ENCODE measurements at places on chromosomes 16 and 17. TPM values are rescaled to one million over a fixed set of nuclear protein-coding genes. Genes with fewer than 3 reads are reported as not detected.

DNA sequence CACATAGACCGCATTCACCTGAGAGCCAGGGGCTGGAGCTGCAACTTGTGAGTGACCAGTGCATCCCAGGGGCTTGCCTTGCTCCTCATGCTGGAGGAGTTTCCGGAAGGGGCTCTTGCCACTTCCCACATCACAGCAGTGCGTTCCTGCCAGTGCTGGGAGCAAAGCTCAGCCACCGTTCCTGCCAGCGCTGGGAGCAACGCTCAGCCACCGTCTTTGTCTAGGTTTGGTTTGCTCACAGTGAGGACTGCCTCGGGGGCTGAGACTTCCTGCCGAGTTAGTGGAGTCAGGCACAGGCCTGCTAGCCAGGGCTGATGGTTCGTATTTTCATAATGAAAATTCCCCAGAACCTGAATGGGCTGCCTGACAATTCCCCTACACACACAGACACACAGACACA, 5.4 kb upstream of the CHRNE start:
- DNase-seq = peak; percentile 85

GRCh38 chr17:58911741-58912343, 156.2 kb downstream of the PPM1E start:
- DNase-seq = no peak

DNA sequence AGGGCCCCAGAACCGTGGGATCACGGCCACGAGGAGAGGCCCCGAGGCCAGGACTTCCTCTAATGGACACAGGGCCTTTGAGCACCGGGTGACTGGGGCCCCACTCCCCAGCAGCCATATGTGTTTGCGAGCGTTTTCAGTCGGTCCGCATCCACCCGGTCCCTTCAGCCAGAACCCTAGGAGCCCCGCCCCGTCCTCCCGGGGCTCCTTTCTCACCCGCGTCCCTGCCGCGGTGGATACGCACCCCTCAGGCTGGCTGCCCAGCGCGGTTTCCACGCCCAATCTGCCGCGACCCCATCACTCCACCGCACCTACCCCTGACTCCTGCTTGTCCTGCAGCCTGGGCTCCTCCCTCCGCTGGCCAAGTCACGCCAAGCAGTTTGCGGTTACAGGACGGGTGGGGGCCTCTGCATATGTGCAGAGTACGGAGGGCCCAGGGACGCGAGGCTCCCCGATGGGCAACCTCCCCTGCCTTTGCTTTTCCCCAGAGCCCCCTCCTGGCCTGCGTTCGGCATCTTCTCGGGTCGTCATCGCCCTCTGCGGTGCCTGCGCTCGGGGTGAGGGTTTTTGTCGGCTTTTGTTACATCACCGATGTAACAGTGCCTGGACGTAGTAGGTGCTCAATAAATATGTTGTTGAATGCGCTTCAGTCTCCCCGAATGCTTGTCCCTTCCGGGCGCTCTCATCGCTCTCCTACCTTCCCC, 1.0 kb upstream of the TTYH2 start:
- DNase-seq = peak; percentile 88

- peak; percentile 72 for DNase-seq
Observed at GRCh38 chr17:10843811-10844210, 5.9 kb upstream of the PIRT start.

GRCh38 chr17:74697515-74697914, 15.2 kb downstream of the CD300LF start:
- DNase-seq = no peak

- DNase-seq = peak; percentile 57
Observed at GRCh38 chr16:78298986-78299385, 199.5 kb downstream of the WWOX start.

DNA sequence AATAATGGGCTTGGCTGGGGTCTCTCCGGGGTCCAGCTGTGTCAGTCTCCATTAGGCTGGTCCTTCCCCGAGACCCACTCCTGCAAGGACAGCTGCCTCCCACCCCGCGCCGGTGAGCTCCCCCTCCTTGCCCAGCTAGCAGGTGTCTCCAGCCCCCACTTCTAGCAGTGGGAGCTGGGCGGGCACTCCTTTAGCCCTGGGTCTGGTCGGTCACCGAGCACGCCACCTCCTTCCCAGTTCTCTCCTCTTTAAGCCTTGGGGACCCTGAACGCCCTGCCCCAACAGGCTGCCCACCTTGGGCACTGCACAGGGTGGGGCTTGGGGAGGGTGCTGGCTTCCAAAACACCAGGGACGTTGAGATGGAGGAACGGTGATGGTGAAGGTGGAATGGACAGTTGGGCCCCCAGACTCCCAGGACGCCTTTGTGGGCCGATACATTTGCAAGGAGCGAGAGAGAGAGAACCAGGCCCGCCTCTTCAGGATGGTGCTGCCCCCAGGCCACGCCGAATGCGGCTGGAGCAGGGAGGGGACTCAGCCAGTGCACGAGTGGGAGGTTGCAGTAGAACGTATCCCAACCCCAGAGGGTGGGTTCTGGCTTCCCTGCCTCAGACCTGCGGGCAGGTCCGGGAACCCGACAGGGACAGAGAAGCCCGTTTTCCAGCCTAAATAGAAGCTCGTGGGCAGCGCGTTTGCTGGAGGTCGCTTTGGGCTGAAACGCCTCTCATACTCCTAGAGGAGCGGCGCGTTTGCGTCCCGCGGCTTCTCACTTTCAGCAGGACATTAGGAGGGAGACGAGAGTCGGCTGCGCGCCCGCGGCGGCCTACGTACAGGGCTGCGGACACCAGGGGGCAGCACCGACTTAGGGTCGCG, 10.7 kb downstream of the TBX2 start:
- peak; percentile 98 for DNase-seq

The CES5A gene
- not detected for total RNA-seq

- DNase-seq = no peak
Observed at GRCh38 chr17:47660064-47660492, 10.4 kb downstream of the KPNB1 start.

The P2RX5 gene
- total RNA-seq = 0.46 TPM

DNA sequence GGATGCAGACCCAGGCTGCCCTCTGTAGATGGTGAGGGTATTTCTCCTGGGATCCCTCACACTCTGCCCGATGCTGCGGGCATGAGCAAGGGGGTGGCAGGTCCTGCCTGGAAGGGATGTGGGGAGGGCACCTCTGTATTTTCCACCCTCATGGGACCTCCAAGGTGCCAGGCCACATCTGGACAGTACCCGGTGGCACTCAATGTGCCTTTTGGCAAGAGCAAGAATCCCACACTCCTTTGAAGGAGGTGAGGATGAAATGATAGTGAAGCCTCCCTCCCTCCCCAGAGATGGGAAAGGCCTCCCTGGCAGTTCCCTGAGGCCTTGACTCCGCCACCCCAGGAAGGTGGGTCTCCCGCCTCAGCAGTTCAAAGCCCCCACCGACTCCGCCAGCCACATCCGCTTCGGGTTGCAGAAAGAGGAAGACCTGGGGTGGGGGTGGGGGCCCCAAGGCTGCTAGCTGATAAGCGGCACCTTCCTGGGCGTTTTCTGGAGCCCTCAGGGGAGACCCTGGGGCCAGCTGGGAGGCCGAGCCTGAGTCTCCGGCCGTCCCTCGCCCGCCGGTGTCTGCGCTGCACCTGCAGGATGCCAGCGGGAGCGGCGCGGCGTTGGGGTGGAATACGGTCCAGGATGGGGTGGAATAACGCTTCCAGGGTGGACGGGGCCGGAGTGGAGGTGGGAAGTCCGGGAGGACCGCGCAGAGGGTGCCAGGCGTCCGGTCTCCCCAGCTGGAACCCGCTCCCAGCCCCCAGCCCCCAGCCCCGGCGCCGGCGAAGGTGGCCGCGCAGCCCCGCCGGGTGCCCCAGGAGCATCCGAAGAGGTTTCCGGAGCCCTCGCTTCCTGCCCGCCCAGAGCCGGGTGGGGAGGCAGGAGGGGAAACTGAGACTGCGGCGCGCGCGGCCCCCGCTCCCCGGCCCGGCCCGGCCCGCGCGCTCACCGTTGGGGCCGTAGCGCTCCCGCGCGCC, 718 bp downstream of the ATP2A3 start:
- peak; percentile 77 for DNase-seq

- no peak for DNase-seq
Observed at GRCh38 chr17:64573214-64573613, 66.4 kb downstream of the CEP95 start.

GRCh38 chr17:78163881-78164747, 4.3 kb upstream of the SYNGR2 start:
- DNase-seq = peak; percentile 56

DNA sequence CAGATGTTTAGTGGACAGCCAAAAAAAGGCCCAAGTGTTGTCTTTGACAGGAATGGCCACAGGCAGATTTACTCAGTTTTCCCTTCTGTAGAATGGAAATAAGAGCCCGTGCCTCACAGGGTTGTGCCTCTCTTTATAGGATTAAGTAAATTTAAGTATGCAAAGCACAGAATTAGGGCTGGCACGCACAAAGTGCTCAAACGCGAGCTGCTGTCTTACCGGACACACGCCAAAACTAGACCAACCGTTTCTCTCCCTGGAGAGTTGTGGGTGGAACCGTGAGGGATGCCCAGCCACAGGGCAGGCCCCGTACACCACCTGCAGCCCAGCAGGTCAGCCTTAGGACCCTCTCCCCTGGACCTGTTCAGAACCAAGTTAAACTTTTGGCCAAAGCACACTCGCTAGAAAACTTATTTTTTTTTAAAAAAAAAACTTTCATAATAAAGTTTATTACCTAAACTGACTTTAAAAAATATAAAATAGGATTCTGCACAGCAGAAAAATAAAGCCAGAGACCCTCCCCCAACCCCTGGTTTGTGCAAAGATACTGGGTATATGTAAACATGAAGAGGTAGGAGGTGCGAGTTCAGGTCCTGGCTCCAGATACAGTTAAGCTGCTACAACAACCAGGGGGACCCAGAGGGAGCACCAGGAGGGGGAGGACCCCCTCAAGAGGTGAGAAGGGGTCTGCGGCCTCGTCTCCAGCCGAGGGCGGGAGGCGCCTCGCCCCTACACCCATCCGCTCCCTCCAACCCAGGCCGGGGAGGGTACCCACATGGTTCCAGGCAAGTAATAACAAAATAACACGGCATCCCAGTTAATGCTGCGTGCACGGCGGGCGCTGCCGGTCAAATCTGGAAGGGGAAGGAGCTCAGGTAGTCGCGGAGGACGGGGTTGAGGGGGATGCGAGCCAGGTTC, 1.8 kb downstream of the SOCS1 start:
- DNase-seq = peak; percentile 63

DNA sequence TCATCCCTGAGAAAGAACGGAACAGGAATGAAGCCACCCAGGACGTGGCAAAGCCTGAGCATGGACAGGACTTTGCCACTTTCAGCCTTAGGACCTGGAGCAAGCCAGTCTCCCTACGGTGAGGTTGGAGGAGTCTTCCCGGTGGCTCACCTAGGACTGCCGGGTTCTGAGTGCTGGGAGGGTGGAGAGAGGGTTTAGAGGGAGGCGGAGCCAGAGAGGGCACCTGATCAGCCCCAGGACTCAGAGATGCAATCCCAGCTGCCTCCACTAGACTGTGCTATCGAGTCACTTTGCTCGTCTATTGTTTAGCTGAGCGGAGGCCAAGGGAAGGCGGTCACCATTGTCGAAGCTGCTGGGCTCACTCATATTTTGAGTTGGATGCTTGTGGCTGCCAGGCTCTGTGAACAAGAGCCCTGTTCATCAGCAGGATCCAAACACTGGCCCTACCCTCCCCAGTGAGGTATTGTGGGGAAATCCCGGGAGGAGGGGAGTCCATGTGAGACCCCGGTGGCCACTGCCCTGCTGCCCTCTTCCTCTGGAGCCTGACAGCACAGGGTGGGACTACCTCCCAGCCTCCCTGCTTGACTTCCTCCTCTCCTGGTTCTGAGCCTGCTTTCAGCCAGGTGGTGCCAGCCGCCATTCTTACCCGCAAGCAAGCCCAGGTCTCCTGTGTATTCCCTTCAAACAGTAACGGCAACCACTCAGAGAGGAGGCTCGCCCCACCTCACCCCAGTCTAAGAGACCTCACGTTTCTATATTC, 7.0 kb downstream of the KRT14 start:
- DNase-seq = peak; percentile 100

DNA sequence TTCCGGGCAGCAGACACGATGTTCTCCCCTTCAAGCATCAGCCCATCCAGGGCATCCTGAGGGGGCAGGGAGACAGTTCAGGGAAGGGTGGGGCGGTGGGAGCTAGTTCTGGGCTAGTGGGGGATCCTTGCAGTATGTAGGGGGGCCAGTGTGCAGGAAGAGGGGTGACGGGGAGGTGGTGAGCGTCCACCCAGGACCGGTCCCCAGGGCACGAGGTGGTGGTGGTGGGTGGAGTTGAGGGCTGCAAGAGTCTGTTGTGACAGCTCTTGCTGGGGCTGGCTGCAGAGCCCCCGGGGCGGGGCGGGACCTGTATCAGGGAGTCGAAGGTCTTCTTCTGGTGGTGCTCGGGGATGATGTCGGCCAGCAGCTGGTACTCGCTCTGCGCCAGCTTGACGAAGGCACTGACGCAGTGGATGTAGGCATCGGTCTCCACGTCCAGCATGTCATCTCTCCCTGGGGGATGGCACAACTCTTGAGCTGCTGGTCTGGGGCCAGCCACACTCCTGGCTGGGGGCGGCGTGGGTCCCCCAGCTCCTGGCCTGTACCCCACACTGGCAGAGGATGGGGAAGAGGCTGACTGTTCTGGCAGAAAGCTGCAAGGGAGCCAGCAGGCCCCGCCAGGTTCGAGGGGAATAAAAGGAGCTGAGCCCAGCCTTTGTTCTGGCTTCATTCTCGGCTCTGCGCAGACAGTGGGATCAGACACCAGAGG, 10.0 kb downstream of the ZACN start:
- DNase-seq = no peak

DNA sequence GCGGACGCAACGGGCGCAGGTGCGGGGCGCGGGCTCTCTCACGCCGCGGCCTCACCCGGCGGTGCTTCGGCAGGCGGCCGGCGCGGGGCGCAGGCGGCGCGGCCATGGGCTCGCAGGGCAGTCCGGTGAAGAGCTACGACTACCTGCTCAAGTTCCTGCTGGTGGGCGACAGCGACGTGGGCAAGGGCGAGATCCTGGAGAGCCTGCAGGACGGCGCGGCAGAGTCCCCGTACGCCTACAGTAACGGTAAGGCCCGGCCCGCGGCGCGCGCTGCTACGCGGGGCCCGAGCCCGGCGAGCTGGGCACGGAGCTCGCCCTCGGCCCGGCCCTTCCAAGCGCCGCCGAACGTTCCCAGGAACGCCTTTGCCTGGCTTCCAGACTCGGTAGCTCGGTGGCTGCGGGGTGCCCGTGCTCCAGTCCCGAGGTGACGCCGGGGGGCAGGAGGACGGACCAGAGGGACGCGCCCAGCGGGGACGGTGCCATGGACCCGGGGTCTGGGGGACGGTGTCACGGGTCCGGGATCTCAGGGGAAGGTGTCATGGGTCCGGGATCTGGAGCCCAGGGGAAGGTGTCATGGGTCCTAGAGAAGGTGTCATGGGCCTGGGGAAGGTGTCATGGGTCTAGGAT, 435 bp downstream of the RAB40C start:
- peak; percentile 65 for DNase-seq

DNA sequence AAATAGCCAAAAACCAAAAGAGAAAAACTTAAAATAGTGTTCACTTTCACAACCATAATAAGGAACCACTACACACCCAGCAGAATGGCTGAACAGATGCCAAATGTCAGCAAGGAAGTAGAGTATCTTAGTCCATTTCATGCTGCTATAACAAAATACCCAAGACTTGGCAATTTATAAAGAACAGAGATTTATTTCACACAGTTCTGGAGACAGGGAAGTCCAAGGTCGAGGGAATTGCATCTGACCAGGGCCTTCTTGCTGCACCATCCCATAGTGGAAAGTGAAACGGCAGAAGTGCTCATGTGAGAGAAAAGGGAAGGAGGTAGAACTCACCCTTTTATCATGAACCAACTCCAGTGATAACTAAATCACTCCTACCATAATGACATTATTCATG, 33.8 kb upstream of the CCL22 start:
- no peak for DNase-seq

Data from endodermal cell (in vitro differentiated cells).